ENCODE measurements at places on chromosomes 4 and X. TPM values are rescaled to one million over a fixed set of nuclear protein-coding genes. Genes with fewer than 3 reads are reported as not detected.

CAPN6 gene
- total RNA-seq, result not detected

HSD17B13 gene
- not detected for total RNA-seq

GRCh38 chr4:56235725-56236124 is 151.6 kb downstream of the AASDH start:
- no peak for DNase-seq

- DNase-seq, result no peak
Observed at GRCh38 chr4:1991596-1992434, 17.0 kb downstream of the NELFA start.

SPIN2A gene
- 0.17 TPM for total RNA-seq

DGKK gene
- total RNA-seq, result not detected

FAT4 gene
- 12.1 TPM for total RNA-seq

GRCh38 chr4:12296366-12296765 is 867.7 kb upstream of the HS3ST1 start:
- DNase-seq, result no peak

DNA sequence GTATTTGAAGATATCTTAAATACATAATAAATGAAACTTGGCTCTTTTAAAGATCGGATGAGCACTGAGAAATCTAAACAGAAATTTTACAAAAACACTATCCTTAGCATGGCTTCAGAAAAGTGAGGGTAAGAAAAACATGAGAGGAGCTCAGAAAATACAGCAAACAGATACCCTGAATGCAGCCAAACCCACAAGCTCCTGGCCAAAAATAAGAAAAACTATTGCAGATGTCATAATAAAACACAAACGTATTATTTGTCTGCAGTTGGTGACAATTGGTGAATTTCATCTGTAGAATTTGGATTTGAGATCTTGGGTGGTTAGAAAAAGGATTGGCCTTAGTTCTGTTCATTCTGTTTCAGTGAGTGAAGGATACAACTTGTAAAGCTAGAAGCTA is 603.9 kb downstream of the INPP4B start:
- no peak for DNase-seq

GRCh38 chr4:6523251-6523650 is 50.8 kb upstream of the PPP2R2C start:
- no peak for DNase-seq

DNA sequence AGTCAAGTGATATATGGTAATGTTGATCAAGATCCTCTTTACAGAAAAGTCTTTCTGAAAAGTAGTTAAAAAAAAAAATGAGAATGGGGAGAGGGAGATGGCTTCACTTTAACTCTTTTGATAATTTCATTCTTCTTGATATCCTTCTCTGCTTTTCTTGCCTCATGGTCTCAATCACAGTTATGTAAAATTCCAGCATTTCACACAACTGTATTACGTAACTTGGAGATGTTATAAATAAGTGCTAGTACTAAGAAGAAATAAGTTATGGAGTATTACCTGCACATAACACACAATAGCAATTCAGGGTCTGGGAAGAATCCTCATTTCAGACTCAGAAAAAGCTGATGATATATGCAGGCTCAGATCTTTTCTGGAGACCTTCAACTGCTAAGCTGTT is 22.0 kb downstream of the RUFY3 start:
- DNase-seq, result no peak

- no peak for DNase-seq
Observed at GRCh38 chr4:8830611-8831200, 40.9 kb downstream of the HMX1 start.

SORCS2 gene
- 0.52 TPM for total RNA-seq

DNA sequence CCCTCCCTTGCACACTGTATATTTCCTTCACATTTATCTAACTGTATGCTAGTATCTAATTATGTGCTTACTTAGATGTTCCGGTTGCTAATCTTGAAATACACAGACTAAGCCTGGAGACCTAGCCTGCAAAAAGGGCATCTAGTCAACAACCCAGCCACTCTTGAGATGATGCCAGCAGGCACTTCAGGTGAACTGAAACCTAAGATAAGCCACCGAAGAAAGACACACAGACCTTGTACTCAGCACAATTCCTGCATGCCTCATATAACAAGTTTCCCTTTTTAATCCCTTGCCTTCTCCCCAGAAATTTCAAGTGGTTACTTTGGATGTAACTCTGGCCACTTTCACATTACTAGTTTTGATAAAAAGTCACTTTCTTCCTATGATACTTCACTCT is 2506.6 kb downstream of the ARAP2 start:
- no peak for DNase-seq

- DNase-seq, result no peak
Observed at GRCh38 chrX:42710452-42710851, 67.5 kb downstream of the PPP1R2C start.

GRCh38 chr4:151434183-151434860 is 25.3 kb downstream of the FHIP1A start:
- DNase-seq, result peak; percentile 53

- peak; percentile 9 for DNase-seq
Observed at GRCh38 chr4:84403656-84404055, 95.4 kb downstream of the NKX6-1 start.

DNA sequence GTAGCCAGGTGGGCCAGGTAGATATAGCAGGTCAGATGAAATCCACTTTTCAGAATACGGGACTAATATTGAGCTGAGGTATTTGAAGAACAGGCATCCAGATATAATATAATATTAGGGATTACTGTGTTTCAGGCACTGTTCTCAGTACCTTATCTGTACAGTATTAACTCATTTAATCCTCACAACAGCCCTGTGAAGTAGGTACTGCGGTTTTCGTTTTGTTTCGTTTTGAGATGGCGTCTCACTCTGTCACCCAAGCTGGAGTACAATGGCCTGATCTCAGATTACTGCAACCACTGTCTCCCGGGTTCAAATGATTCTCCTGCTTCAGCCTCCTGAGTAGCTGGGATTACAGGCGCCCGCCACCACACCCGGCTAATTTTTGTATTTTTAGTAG is 129.6 kb downstream of the IL1RAPL2 start:
- DNase-seq, result no peak

FAM47B gene
- total RNA-seq, result not detected

- no peak for DNase-seq
Observed at GRCh38 chrX:41688835-41689234, at the start of gene GPR34. GPR34 (plus strand) TSS chrX:41688973; CDS start chrX:41695634, 6,661 bp downstream.

DNA sequence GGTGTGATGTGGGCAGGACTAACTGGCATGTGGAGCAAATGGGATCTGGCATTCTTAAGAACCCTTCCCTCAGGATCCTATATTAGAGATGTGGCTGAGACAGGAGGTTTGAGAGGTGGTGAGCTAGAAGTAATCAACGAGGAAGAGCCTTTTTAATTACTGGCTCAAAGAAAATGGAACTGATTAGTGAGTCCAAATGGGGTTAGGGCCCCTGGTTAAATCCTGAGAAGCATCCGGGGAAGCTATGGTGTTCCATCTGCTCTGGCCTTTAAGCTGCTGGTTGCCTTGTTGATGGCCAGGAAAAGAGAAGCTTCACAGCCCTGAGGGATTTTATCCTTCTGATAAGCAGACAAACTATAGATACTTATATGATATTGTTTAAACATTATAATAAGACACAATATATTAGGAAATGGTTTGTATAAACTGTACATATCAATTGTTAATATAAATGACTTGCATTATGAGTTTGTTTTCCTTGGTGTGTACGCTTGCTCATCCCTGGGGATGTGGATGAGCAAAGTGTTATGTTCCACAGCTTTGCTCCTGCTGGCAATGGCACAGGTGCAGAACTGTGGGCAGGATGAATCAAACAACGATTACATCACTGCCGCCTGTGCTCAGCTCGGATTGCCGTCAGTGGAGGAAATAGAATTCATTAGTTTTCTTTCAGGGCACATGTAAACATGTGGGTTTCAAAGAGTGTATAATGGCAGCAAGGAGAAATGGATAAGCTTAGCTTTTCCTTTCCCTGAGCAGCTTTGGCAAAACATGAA is 328.6 kb upstream of the ARX start:
- DNase-seq, result no peak

- DNase-seq, result no peak
Observed at GRCh38 chrX:131609480-131609879, 65.6 kb downstream of the OR13H1 start.

MAGEA12 gene
- total RNA-seq, result not detected

GRCh38 chr4:1967512-1968149 is 41.1 kb downstream of the NELFA start:
- DNase-seq, result peak; percentile 44

GRCh38 chr4:113604955-113605354 is 156.6 kb downstream of the CAMK2D start:
- peak; percentile 60 for DNase-seq

DNA sequence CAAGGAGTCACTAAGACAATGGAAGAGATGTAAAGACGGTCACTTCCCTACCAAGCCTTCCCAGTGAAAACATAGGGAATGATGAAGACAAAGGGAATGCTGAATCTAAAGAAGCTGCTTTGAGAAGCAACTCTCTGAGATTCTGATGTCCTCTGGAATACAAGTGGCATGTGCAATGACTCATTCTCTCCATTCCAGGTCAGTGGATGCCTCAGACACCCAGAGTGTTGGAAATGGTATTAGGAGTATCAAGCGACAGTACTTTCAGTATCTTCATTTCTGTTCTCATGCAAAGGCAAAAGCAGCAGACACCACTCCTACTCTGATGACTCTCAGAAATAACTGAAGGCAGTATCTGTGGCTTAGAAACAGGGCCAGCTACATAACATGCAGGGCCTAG is 102.6 kb downstream of the FSTL5 start:
- DNase-seq, result peak; percentile 51

GRCh38 chr4:95095348-95095974 is 337.7 kb downstream of the BMPR1B start:
- DNase-seq, result peak; percentile 75

- DNase-seq, result no peak
Observed at GRCh38 chrX:79524642-79525041, 157.5 kb upstream of the ITM2A start.

GRCh38 chr4:153222707-153223426 is 18.6 kb downstream of the TRIM2 start:
- peak; percentile 25 for DNase-seq
